ENCODE measurements at places on chromosomes 7 and 10.
A peak's percentile ranks its signal among the peaks of the same experiment; 100 is the strongest.

DNA sequence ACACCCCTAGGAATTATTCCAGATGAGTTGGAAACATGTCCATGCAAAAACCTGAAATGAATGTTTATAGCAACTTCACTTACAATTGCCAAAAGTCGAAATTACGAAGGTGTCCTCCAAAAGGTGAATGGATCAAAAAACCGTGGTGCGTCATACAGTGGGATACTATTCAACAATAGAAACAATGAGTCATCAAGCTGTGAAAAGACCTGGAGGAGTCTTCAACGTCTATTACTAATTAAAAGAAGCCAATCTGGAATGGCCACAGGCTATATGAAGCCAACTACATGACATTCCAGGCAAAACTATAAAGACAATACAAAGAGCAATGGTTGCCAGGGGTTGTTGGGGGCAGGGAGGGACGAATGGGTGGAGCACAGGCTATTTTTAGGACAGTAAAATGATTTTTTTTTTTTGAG is 12.6 kb upstream of the PPP2R2D start:
- DNase-seq = no peak

- no peak for DNase-seq
Observed at GRCh38 chr7:125661006-125661405, 731.4 kb upstream of the POT1 start.

DNA sequence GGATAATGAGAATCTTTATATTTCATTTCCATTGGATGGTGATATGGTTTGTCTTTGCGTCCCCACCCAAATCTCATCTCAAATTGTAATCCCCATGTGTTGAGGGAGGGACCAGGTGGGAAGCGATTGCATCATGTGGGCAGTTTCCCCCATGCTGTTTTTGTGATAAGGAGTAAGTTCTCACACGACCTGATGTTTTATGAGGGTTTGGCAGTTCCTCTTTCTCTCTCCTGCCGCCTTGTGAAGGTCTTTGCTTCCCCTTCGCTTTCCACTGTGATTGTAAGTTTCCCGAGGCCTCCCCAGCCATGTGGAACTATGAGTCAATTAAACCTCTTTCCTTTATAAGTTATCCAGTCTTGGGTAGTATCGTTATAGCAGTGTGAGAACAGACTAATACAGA is 59.4 kb downstream of the MTPN start:
- peak; percentile 7 for DNase-seq

GRCh38 chr10:88386821-88387773 is 196.0 kb downstream of the RNLS start:
- peak; percentile 24 for DNase-seq

GRCh38 chr10:49164559-49165188 is 23.5 kb downstream of the TMEM273 start:
- peak; percentile 30 for DNase-seq

DNA sequence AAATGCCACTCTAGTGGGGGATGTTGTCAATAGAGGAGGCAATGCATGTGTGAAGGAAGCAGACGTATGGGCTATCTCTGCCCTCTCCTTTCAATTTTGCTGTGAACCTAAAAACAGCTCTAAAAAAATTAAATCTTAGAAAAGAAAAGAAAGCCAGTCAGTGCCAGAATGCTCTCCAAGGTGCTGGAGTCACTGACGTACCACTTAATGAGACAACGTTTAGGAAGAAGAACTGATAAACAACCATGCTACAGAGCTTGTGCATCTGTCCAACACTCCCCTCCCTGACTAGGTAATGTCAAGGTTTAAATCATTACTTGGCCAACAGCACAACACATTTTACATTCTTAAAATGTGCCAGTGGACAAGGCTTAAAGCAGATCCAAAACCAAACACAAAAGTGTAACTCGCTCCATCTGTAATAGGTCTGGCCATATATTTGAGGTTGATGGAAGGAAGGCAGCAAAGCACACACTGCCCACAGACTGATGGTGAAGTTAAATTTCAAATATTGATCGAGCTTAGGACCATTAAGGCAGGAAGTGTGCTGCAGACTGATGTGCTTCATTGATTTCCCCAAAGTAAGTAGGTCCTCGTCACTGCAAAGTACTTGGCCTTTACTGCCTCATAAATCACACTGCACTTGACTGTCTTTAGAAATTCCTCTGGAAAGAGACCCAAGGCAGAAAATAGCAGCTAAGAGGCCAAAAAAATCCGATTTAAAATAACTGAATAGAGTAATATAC is 15.5 kb downstream of the ARMH3 start:
- peak; percentile 6 for DNase-seq

- peak; percentile 54 for DNase-seq
Observed at GRCh38 chr10:30553018-30553625, 76.4 kb downstream of the LYZL2 start.

- DNase-seq = no peak
Observed at GRCh38 chr10:34252111-34252510, 563.0 kb downstream of the PARD3 start.

- no peak for DNase-seq
Observed at GRCh38 chr7:17447728-17448478, 149.5 kb downstream of the AHR start.

DNA sequence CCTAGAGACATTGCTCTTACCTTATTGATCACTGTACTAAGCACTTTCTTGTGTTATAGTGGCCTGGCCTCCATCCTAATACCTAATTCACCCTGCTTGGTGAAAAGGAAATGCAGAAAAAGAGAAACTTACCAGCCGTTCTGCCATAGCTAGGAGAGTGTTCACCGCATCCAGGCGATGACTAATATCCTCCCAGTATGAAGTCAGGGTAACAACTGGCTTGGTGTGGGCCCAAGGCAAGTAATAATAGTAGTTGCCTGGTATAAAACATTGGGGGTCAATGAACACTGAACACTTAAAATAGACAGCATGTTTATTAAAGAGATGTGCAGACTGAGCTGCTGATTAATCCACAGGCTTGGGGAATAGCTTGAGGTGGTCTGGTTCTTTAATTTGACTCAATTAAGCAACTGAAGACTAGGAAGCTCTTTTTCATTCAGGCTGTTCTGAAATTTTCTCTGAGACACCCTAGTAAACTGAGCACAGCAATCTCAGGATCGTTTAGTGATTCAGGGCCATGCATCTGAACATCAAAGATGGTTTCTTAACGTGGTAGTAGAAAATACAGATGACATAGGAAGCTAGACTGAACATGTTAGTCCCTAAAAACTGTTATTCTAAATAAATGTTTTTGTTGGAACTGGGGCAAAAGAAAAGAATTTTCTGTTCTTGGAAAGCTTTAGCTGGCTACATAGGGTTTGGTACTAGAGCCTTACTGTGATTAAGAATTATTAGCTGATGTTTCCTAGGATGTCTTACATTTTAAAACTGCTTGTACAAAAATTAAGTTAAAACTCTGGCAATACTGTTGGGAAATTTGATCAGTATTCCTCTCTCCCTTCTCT is 102.2 kb downstream of the MYOF start:
- DNase-seq = no peak

DNA sequence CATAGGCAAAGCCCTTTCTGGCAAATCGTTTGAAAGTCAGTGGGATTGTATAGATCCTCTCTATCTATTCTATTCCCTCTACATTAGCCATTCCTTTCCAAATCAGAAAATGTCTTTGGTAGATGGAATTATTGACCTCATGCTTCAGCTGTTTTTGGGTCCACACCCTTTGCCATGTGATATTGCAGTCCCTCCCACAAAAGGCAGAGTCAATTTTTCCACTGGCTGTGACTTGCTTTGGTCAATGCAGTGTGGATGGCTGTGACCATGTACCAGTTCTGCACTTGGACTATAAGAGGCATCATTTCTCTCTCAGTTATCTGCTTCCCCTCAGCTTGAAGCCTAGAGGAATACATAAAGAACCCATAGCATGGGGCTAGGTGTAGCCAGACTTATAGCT is 332.9 kb downstream of the PTEN start:
- peak; percentile 3 for DNase-seq

- no peak for DNase-seq
Observed at GRCh38 chr10:89857431-89858042, 156.1 kb downstream of the KIF20B start.

GRCh38 chr7:32119790-32120196 is 49.6 kb upstream of the PDE1C start:
- no peak for DNase-seq

DNA sequence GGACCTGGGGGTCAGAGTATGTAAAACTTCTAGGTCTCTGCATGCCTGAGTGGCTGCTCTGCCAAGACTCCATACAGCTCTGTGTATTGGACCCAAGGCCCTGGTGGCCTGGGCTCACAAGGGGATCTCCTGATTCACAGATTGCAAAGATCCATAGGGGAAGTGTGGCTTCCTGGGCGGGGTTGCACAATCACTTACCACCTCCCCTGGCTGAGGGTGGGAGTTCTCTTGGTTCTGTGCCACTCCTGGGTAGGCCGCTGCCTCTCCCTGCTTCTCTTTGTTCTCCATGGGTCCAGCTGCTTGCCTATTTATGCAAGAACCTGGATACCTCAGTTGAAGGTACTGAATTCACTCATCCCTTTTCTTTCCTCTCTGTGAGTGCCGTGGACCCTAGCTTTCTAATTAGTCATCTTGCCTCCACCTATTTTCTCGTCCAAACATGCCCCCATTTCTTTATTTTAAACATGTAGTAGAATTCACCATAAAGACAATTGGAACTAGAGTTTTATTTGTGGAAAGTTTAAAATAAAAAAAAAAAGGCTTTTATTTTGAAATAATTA is 18.5 kb upstream of the AGR3 start:
- no peak for DNase-seq

DNA sequence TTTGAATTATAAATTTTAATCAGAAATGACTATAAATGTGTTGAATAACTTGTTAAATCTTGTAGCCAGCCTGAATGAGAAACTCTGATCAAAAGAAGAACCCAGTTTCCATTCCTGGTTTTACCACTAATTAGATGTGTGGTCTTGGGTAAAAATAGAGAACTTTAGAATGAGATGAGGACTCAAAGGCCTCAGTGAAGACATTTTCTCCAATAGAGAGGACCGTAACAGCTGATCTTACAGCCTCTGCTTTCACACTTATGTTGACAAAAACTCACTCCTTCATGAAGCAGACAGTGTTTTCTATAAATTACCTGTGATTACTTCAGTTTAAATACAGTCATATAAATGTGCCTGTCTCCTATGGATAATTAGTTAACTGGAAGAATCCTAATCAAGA is 200.1 kb upstream of the MEOX2 start:
- DNase-seq = no peak

GRCh38 chr7:3892686-3893085 is 591.6 kb downstream of the SDK1 start:
- DNase-seq = no peak

DNA sequence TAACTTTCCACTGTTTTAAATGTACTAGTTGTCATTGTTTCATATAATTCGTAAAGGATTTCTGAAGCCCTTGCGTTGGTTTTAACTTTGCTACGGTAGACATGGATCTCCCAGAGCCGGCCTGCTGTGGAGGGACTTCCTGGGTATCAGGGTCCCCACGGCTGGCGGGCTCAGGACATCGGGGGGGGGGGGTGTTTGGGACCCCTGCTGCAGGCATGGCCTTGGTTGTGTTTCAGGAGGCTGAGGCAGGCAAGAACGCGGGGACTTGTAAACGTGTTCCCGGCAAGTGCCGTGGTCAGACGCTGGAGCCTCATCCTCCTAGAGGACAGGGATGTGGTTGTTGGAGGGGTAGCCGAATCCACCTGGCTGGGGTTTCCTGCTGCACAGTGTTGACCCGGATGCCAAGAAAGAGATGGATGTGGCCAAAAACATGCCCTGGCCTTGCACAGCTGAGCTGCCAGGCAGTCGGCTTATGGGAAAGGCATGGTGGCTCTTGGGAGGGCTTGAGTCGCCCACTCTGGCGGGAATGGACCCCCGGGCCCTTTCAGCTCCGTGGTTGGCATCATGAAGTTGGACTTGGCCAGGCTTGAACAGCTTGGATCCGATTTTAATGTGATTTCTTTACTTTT is 21.4 kb upstream of the CHST12 start:
- no peak for DNase-seq

- peak; percentile 33 for DNase-seq
Observed at GRCh38 chr10:108970016-108970415, 953.3 kb downstream of the XPNPEP1 start.

DNA sequence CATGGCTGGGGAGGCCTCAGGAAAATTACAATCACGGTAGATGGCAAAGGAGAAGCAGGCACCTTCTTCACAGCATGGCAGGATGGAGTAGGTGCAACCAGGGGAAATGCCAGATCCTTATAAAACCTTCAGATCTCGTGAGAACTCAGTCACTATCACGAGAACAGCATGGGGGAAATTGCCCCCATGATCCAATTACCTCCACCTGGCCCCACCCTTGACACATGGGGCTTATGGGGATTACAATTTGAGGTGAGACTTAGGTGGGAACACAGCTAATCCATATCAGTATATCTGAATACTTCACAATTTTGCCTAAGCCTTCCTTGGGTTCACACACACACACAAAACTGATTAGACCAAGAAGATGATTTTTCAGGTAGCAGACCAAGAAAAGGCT is 145.1 kb upstream of the COL1A2 start:
- no peak for DNase-seq

- DNase-seq = peak; percentile 25
Observed at GRCh38 chr7:4745971-4746919, 29.2 kb upstream of the AP5Z1 start.

DNA sequence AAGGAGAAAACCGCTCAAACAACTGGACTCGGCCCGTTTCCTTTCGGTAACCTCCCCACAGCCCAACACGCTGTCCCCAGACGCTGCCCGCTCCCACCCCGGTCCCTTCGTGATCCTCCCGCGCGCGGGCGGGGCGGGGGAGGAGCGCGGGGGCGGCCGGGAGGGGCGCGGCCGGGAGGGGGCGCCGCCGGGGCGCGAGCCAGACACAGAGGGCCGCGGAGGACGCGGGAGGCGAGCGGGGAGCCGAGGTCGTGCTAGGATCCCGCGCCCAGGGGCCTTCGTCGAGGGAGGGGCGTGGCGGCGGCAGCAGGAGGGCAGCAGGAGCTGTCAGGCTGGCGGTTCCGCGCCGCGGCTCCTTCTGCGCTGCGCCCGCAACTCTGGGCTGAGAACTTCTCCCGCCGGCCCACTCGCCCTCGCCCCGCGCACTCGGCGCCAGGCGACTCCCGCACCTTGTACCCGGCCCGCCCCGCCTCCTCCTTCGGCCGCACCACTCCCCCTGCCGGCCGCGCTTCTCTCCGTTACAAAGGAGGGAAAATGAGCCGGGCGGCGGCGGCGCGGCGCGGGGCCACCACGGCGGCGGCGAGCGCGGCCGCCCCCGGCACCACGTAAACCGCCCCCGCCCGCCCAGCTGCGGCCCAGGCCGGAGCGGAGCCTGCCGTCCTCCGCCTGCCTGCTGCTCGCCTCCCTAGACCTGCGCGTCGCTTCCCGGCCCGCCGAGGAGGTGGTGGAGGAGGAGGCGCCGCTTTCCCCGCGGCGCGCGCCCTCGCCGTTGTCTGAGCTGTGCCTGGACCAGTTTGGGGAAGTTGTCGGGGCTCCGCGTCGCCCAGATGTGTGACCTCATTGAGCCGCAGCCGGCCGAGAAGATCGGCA is at the start of gene CDK14:
TSS of gene CDK14 (plus strand) at position 521 of the 870 bp plus-strand sequence. CDS start at position 828, 307 bp downstream.
- DNase-seq = peak; percentile 52

- DNase-seq = no peak
Observed at GRCh38 chr7:130363026-130363847, 17.1 kb upstream of the CPA1 start.

- no peak for DNase-seq
Observed at GRCh38 chr10:88893611-88894010, 13.6 kb downstream of the STAMBPL1 start.
